Activated CD4-positive, alpha-beta T cell treated with anti-CD3 and anti-CD28 coated beads, Interleukin-10, Interleukin-2, amounts not matched to agents 100 ng/mL and 50 ng/mL, durations not matched to agents 16 hours and 8 hours (primary cell): ENCODE measurements at places on chromosomes 3 and 15.

DNA sequence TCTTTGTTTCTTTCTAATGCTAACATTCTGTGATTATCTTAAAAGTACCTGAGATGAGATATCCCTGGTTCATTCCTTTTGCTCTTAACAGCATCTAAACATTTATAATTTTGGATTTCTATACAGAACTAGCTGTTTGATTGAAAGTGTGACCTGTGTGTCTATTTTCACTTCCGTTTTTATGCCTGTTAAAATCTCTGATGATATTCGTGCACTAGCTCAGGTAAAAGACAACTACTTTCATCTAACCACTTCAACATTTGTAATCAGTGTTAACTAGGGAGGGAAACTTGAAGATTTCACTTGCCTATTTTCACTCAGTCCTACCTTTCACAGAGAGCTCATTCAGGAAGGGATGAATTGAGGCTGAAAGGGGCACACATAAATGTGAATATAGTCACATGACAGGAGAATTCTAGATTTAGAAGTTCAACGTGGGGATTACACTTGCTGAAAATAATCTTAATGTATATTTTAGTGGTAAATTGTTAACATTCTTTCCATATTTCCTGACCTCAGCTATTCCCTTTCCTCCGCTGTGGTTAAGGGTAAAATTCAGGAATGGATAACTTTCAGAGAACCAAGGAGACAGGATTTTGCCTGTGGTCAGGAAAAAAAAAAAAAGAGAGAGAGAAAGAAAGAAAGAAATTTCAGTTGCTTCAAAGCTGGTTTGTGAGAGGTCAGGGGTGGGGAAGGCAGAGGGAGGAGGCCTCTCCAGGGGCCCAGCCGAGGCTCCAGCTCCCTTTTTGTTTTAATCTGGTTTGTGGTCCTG lies 159.8 kb upstream of the TSC22D2 start:
- no peak for DNase-seq

- DNase-seq: no peak
Observed at GRCh38 chr15:93312891-93313486, 224.0 kb upstream of the RGMA start.

DNA sequence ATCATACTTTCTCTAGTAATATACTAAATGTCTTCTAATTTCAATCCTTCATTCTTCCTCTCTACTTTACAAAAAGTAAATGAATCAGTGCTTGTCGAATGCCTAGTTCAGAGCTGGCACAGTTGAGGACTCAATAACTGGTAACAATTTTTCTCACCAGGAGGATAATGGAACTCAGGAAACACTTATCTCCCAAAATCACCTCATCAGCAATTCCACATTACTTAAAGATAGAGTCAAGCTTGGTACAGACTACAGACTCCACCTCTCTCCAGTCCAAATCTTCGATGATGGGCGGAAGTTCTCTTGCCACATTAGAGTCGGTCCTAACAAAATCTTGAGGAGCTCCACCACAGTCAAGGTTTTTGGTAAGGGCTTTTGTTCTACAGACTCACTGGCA lies 16.3 kb downstream of the ZBED2 start:
- DNase-seq: no peak

DNA sequence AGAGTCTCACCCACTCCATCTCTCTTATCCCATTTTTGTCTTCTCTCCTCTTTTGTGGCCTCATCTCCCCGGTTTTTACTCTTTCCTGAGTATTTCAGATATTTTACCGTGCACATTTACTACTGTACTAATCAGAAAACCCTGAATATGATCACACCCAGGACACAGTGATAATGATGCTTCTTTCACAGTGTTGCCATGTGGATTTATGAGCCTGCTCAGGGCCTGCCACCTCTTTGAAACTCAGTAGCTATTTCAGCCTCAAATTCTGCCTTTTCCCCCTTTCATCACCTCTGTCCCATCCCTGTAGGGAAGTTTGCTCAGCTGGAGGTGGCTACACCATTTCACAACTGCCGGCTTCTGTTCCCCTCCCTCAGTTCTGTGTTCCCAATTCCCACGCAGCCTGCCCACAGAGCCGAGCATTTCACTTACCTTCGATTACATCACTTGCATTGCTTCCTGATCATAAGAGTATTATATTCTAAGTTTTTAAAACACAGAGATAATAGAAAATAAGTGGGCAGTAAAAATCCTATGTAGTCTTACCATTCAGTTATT lies 33.2 kb downstream of the ARNT2 start:
- no peak for DNase-seq

- DNase-seq: no peak
Observed at GRCh38 chr15:81531109-81531592, 157.1 kb upstream of the TMC3 start.

DNA sequence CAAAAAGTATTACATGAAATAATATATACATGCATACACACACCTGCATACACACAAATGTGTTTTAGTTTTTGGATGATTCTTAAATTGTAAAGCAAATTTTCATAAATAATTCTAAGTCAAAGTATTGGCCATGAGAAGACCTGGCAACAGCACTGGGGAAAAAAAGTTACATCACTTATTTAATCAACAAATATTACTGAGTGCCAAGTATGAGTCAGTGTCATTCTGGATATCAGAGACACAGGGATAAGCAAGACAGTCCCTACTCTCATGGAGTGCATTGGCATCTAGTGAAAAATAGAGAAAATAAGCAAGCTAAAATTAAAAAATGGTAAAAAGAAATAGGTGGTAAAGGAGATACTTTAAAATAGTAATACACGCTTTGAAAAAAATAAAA lies 29.4 kb upstream of the GUCA1C start:
- no peak for DNase-seq

- DNase-seq: no peak
Observed at GRCh38 chr3:139380575-139380974, 8.9 kb downstream of the COPB2 start.

GRCh38 chr3:125128861-125129501 lies 73.2 kb upstream of the HEG1 start:
- DNase-seq: peak; percentile 26

GRCh38 chr3:195591220-195591619 lies 7.5 kb upstream of the APOD start:
- DNase-seq: no peak
